Foreskin fibroblast (primary cell): ENCODE measurements at places on chromosomes 12 and 14.
A peak's percentile ranks its signal among the peaks of the same experiment; 100 is the strongest.

DNA sequence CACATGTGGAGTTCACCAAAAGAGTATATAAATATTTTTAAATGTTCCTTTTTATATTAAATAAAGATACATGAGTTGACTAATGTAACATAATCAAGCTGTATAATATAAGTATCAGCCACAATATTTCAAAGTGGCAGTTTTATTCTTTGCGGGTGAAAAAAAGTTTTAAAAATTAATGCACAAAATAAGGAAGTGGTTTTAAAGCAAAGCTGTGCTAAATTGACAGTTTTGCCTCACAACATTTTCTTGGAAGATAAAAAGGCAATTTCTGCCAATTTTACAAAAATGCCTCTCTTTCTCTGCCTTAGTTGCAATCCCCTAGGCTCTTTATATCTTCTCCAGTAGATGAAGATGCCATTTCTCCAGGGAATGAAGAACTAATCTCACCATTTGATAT, 719.1 kb downstream of the C12orf50 start:
- no peak for DNase-seq

GRCh38 chr12:96117460-96117859, 76.7 kb upstream of the ELK3 start:
- DNase-seq = no peak

DNA sequence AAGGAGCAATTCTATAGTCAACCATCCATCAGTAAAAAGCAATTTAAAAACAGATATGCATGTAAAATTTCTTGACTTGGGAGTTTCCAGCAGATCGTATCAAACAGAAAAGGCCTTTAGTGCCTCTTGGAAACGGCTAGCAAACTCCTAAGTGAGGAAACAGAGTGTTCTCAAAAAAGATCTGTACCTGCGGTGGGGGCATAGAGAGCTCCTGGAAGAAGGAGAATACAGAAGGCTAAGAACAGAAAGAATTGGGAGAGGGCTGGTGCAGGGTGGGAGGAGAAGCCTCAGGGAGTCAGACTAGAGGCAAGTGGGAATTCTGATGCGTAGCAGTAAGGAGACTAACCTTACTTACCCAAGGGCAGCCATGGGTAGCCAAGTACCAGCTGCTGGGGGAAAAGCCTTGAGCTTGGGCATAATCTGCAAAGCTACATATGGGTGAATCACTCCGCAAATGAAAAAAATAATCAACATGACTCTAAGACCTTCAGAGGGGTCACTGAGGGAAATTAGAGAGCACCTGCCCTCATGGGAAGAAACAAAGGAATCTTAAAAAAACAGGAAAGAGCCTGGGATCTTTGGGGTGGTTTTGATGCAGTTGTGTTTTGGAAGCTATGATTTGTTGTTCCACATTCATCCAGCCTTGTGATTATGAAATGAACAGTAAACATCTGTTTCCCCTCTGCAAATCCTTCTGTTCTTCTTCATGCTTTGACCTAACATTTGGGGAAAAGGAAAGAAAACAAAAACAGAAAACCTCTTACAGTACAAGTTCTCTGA, 10.4 kb downstream of the RHOJ start:
- no peak for DNase-seq

GRCh38 chr12:94458877-94459727, 565 bp downstream of the CEP83 start:
- DNase-seq = no peak

DNA sequence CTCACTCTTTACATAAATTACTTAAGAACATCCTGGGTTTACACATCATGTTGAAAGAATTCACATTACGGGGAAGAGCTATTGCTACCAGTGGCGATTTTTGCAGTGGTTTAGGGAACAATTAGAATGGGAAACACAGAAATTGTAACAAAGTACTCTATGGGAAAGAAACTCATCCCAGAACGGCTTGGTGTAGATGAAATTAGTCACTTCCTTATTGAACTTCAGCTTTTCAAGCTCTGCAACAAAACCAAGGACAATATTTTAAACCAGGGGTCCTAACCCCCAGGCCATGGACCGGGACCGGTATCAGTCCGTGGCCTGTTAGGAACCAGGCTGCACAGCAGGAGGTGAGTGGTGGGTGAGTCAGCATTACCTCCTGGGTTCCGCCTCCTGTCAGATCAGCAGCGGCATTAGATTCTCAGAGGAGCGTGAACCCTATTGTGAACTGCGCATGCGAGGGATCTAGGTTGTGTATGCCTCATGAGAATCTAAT, 32.3 kb upstream of the FICD start:
- no peak for DNase-seq

GRCh38 chr14:92632546-92633273, 115.7 kb downstream of the LGMN start:
- no peak for DNase-seq

- DNase-seq = peak; percentile 39
These were observed 553.7 kb downstream of the FOXG1 start for GRCh38 chr14:29320286-29320685.

DNA sequence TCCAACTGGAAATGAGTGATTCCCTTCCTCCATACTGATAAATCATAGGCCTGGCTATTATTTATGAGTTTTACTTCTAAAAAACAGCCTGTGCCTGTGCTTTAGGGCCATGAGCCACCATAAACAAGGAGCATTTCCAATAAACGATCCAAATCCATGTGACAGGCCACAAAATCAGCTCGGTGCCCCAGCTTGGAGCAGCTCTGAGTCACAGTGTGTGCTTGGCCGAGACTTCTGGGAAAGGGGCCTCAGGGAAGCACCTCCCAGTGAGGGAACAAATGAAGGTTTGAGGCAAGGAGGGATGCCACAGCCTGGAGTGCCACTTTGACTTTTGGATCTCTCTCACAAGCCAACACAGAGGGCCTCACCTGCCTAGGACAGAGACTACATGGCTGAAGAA, 190.4 kb downstream of the NTF3 start:
- no peak for DNase-seq

DNA sequence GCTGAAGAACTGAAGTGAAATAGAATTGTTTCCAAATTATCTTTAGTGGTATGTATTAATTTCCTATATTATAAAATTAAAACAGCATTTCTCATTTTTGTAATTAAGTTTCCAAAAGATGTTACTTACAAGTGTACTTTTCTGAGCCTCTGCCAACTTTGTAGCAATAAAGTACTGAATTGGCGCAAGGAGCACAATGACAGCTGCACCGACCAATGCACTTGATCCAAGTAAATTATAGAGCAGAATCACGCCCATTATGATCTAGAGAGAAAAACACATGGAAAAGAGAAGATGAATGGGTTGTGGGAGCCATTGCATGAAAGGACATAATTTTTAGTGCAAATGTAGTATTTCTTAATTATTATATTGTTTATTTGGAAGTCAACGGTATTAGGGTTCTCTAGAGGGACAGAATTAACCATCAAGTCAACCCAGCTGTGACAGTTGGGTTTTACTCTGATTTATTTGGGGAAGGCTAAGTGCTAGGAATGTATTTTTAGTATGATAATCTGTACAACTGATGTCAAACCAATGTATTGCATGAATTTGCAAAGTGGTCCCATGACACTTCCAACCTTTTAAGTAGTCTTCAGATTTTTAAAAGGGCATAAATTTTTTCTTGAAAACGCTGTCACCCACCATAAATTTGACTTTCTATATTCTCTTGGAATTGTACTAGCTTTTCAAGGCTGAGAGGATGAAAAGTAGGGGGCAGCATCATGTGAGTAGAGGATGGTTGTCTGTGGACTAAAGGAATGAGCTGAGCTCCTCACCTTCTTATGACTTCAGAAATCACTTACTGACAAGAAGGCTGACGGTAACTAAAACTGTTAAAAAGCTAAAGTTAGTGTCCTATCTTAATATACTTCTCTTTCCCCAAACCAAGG, 33.0 kb downstream of the ABCC9 start:
- no peak for DNase-seq

DNA sequence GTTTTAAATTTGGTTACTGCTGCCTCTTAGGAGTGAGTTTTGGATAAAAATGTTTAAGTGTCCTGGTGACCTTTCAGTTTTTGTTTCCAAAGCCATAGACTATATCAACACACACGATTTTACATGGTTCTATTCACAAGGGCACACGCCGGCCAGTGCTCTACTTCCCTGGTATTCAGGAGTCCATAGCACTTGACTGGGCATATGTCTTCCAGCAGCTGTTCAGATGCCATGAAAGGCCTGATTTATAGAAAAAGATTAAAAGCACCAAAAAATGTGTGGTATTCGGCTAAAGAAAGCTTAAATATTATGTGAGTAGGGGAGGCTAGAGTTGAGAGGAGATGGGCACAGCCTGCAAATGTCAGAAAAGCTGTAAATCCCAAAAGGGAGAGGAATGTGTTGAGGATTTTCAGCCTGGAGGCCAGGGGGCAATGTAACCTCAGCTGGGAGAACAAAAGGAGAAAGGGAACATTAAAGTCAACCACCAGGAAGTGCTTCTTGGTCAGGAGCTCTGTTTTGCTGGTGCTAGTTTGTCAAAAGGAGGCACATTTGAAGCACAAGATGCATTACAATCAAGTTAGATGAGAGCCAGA, 478.4 kb downstream of the RAD51B start:
- peak; percentile 24 for DNase-seq

DNA sequence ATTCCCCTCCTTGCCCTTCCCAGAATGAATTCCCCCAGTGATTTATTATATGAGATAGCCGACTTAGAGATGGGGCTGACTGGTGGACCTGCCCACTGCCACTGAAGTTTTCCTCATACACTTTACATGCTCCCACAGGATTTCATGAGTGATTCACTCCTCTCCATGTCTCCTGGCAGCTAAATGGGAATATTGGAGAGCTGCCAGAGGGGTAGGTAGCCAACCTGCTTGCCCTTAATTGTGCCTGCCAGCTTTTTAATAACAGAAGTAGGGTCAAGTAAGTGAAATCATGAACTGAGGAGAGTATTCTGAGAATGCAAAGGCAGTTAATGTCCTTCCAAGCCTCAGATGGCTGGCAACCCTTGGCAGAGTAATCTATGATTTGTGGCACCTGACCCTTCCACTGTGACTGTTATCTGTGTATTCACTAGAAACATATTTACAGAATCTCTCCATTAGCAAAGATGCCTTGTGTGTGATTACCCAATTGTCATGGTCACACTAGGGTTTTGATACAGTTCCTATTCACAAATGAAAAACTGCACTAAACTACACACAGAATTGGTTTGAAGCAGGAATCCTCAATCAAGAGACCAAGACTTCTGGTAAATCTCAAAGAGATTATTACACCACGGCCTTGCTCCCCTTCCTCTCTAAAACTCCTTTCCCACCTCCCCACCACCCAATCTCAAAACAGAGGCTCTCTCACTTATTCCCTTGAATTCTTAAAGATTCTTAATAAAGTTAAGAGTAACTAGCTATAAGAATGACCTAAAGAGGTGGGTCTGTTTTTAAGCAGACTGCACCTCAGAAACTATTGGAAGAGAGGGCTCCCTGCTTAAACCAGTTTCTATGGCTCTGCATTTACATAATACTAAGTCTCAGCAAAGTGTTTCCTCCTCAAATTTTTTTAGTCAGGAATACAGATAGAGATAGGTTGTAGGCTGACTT, 17.2 kb downstream of the NKX2-1 start:
- DNase-seq = no peak

DNA sequence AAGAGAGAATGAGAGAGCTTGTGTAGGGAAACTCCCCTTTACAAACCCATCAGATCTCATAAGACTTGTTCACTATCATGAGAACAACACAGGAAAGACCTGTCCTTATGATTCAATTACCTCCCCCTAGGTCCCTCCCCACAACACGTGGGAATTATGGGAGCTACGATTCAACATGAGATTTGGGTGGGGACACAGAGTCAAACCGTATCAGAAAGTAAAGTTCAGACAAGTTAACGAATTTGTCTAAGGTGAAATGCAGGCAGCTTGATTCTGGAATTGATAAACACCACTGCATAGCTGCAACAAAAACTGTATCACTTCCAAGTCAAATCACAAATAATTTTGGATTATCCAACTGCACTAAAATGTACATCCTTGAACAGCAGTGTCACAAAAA, 47.4 kb downstream of the FOXN3 start:
- DNase-seq = no peak

GRCh38 chr14:54471641-54472040, 17.1 kb downstream of the GMFB start:
- no peak for DNase-seq

DNA sequence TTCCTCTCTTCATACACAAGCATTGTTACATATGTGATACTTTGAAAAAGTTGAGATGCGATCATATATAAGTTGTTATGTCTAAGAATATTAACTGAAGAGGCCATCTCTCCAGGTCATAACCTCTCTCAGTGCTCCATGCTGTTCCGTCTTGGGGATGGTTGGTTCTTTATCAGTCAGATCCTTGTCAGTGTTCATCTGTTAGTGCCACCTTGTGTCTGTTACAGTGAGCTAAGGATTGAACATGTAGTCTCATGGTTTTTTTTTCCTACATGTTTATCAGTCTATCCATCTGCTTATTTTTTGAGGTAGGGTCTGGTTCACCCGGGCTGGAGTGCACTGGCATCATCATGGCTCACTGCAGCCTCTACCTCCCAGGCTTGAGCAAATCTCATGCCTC, 30.5 kb downstream of the EP400 start:
- peak; percentile 29 for DNase-seq

- no peak for DNase-seq
These were observed 327.0 kb downstream of the SEC23A start for GRCh38 chr14:38775986-38776385.

GRCh38 chr12:84356224-84356623, 556.4 kb downstream of the SLC6A15 start:
- no peak for DNase-seq

GRCh38 chr14:31465111-31465510, 7.8 kb upstream of the DTD2 start:
- DNase-seq = peak; percentile 5

DNA sequence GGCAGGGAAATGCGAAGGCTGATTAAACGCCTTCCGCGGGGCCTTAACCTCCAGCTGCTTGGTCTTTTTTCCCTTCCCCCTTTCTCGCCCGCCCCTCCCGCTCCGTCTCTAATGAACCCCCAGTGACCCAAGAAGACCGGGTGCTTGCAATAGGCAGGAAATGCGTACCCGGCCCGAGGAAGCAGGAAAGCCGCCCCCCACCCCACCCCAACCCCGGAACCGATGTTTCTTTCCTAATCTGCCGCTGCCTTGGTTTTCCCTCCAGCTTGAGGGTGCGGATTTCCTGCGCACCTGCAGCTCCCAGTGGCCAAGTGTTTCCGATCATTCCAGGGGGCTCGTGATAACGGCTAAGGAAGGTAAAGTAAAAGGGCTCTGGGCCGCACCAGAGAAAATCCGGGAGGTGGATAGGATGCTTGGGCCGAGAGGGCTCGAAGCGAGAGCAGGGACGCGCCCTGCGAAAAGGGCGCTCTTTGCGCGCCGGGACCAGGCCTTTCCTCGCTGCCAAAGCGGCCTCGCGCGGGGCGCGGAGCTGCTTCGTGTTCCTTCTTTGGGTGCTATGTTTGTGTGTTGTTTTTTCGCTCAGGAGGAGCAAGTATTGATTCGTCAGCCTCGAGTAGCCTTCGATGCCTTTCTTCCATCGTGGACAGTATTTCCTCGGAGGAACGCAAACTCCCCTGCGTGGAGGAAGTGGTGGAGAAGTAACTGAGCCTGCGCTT, 983 bp downstream of the MYF6 start:
- DNase-seq = no peak

- DNase-seq = no peak
These were observed 208.3 kb downstream of the EMP1 start for GRCh38 chr12:13404631-13405473.
